ENCODE measurements at places on chromosomes 12 and 14.

- no peak for DNase-seq
Observed at GRCh38 chr14:90387206-90387760, 9.5 kb upstream of the CALM1 start.

- DNase-seq = no peak
Observed at GRCh38 chr12:50055831-50056638, 1.4 kb upstream of the ASIC1 start.

- DNase-seq = no peak
Observed at GRCh38 chr12:4286228-4286627, 12.7 kb downstream of the CCND2 start.

DNA sequence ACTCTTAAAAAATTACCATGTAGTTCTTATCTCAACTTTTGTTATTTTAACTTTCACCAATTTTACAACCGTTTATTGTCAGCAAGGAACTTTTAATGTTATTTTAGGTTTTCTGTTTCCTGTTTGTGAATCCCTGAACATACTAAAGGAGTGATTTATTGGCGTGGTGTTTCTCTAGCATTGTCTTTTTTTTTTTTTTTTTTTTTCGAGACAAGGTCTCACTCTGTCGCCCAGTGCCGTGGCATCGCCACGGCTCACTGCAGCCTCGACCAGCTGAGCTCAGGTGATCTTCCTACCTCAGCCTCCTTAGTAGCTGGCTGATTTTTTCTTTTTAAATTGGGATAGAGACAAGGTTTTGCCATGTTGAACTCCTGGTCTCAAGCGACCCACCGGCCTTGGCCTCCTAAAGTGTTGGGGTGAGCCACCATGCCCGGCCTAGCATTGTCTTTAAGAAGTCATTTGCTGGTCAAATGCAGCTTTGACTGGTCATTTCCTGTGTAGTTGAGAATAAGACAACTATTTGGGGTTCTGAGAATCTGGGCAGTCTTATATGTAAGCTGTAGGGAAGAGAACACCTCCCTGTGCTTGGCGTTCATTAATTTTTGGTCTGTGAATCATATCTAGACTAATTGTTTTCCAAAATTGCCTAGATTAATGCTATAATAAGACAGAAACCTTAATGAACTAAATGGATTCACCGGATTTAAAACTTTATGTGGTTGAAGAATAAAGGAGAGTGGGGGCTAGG is 2.1 kb downstream of the WASHC4 start:
- DNase-seq = no peak

GRCh38 chr14:90890322-90891020 is 74.2 kb upstream of the TTC7B start:
- DNase-seq = no peak

DNA sequence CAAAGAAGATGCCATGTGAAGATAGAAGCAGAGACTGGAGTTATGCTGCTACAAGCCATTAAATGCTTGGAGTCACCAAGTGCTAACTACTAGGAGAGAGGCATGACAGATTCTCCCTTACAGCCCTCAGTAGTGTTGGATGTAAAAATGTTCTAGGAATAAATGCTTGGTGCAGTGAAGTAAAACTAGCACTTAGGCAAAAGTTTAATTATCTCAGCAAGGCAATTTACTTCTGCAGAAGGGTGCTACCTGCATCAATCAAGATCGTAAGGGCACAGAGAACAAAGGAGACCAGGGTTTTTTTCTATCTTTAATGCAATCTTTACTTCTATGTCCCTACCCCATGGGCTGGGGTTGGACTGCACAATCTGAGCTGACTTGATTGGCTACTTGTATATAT is 9.5 kb upstream of the DNM1L start:
- no peak for DNase-seq

GRCh38 chr14:63510538-63510937 is 32.6 kb downstream of the PPP2R5E start:
- no peak for DNase-seq

DNA sequence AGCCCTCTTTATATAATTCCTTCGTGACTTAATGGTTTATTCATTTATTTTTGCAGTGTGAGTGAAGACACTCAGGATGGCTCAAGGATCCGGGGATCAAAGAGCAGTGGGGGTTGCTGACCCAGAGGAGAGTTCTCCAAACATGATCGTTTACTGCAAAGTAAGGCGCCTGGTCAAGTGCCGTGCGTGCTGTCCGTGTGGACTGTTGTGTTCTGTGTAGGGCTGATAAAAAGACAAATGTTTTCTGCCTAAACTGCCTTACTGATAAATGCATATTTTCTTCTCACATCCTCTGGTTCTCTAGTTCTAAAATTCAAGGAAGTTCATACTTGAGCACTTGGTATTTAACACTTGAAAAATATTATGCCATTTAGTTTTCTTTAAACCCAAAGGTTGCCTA is 32.5 kb downstream of the RGS6 start:
- no peak for DNase-seq

DNA sequence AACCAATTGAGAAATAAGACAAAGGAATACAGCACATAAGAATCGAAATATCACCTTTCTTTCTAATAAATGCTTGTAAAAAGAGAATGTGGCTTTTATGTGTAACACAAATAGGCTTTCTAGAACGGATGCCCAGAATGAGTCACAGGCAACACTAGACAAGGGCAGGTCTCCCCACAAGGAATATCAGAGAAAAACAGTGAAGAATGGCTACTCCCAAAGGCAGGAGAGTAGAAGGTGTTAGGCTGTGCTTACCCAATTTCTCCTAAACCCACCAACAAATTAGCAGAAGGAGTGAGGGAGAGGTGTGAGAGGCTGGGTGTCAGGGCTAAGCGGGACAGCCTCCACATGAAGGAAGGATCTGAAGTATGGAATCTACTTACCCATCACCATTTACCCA is 55.2 kb downstream of the GALNT4 start:
- no peak for DNase-seq

GRCh38 chr12:66379616-66380015 is 77.3 kb downstream of the HELB start:
- DNase-seq = no peak

- no peak for DNase-seq
Observed at GRCh38 chr14:72303930-72304329, 371.7 kb downstream of the RGS6 start.

DNA sequence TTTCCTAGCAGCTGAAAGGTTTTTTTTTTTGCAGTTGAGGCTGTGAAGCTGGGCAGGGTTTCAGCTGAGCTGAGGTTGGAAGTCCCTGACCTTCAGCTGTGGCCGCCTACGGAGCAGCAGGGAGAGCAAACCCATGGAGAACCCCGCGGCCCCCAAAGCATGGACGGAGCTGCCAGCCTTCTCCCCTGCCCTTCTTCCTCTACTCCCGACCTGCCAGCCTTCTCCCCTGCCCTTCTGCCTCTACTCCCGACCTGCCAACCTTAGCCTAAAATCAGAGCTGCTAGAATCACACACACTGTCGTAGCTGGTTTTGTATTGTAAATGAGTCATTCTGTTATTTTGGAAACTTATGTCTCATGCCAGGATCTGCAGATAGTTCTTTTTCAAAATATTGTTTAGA is 74.6 kb downstream of the PPP2R5C start:
- no peak for DNase-seq

DNA sequence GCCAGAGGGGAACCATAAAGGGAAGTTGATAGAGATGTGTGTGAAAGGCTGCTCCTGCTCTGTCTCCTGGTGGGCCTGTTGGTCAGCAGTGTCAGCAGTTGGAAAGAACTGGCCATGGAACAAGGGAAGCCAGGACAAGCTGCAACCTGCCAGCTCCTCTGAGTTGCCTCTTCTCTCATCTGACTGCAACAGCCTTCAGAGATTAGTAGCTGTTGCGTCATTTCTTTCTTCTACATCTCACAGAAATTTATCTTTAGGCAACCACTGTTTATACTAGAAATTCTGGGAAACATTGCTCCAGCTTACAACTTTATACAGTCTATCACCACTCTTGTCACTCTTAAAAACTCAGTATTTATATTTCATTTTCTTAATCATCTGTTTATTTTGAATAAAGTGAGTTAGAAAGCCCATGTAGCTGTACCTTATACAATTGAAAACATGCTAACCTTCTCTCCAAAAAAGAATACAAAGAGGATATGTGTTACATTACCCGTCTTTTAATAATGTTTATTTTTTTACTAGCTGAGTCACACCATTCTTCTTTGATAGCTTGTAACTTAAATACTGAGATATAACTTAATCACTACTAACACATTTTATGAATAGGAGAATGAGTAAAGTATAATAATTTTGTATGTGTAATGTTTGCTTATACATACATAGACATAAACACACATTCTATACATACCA is 224.2 kb downstream of the LRFN5 start:
- no peak for DNase-seq

DNA sequence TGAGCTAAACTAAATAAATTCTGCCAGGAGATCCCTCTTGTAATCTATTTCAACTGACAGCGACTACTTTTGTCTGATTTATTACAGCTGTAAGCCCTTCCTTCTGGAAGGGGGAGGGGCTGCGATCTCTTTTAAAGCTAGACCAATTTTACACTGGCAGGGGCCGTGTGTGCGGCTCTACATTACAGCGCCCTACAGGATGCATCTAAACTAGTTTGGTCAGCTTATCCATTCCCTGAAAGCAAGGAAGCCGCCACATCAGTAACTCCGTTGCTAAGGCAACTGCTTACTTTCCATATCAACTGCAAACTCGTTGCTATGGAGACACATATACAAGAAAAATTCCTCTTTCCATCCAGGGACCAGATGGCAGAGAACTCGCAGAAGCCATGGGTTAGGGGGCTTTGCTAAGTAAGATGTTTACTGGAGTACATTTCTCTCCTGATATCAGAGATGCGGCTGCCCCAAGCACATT is 17.4 kb downstream of the FOXN3 start:
- no peak for DNase-seq

- DNase-seq = no peak
Observed at GRCh38 chr12:1130164-1130563, 139.1 kb downstream of the ERC1 start.

DNA sequence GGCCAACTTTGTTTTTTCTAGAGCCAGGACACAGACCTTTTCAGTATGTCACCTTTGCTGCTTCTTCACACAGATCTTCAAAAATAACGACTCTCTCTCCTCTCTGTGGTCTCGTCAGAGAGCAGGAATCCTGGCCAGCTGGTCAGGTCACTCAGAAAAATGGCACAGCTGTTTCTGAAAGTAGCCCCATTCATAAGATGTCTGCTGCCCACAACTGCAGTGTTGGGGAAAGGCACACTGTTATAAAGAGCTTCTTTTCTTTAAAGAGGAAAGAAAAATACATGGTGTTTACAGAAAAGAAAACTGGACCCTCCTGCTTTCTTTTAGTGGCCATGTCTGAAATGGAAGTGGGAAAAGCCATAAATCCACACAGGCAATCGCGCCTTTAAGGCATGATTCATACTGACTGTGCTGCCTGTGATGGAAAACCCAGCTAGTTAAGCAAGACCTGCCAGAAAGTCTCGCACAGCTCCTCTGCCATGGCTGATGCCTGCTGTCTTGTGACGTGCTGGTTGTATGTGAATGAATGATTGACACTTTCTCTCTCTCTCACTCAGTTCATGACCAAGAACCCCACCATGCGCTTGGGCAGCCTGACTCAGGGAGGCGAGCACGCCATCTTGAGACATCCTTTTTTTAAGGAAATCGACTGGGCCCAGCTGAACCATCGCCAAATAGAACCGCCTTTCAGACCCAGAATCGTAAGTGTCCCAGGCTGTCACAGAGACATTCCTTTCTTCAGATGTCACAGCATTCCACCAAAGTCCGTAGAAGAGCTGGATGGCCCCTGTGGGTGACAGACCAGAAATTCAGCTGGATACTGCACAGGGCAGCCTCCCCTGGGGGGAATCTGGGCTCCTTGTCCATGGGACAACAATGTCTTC is 147.9 kb upstream of the HIF1A start:
- no peak for DNase-seq

GRCh38 chr12:98741196-98741555 is 96.1 kb downstream of the APAF1 start:
- no peak for DNase-seq

DNA sequence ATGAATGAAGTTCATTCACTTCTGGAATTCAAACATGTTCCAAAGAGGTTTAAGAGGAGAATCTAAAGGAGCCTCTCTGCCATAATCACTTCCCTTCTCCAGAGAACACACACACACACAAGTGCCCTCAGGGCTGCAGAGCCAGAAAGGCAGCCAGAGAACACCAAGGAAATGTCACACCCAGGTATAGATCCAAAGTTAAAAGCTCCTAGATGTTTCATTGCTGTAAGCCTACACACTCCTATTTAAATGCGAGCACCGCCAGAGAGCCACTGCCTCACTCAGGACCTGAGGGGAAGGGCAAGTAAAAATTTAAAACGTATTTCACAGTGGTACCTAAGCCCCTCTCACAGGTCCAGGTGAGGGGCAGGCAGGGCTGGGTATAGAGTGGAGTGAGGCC is 82.4 kb downstream of the TTC9 start:
- DNase-seq = no peak

DNA sequence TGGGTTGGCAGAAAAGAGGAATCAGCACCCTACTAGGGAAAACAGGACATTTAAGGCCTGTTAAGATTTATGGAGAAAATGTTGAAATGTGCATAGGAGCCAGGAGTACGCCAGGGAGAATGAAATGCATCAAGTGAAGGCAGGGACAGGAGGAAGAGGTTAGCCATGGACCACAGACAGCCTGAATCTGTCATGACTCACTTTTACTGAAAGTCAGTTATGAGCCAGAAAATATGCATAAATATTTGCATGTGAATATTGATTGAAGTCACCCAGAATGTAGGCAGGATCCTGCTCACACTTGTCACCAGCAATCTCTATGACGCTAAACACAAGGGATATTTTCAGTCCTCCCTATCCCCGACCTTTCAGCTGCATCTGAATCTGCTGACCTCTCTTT is 25.1 kb upstream of the CDK17 start:
- no peak for DNase-seq

DNA sequence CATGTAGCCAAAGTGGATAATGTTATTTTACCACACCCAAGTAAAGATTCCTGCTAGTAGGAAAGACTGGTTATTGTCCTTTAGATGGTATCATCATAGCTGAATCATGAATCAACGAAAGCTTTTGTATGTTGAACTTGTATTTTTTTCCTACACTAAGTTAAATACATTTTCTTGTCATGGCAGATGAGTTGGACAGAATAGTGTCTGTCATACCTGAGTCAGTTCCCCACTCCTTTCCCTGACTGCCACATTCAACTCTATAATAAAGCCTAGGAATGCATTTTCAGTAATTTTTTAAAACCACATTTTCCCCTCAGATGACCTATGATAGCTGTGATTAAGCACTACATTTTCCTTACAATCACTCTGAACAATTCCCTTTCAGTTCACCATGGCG is 9.3 kb upstream of the PTHLH start:
- no peak for DNase-seq

GRCh38 chr12:89424389-89424788 is 72.1 kb upstream of the DUSP6 start:
- no peak for DNase-seq

GRCh38 chr14:90808759-90809529 is 7.3 kb downstream of the TTC7B start:
- DNase-seq = no peak

GRCh38 chr12:101671157-101671791 is 26.2 kb upstream of the CHPT1 start:
- no peak for DNase-seq

GRCh38 chr12:113186033-113186365 is 478 bp downstream of the RITA1 start:
- no peak for DNase-seq

Data from omental fat pad (tissue), 4 donors.